PC-3 (cell line): ENCODE measurements at places on chromosomes 1 and 21. TPM values are rescaled to one million over a fixed set of nuclear protein-coding genes. Genes with fewer than 3 reads are reported as not detected.
A peak's percentile ranks its signal among the peaks of the same experiment; 100 is the strongest.

DNA sequence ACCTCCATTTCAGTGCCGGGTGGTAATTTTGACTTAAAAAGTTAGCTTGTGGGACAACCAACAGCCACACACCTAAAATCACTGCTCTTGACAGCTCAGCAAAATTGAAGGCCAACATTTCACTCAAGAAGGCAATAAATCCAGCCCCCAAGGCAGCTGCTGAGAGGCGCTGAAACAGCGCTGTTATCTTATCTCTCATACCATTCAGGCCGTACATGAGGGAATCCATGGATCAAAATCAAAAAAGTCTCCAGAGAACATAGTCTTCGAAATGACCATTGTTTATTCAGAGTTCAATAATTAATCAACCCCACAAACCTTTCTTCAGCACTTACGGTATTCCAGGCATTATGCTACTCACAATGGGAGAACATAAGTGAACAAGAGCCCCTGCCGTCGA, 38.5 kb downstream of the ZBTB18 start:
- no peak overlapping the region for H3K4me3 ChIP-seq
- peaks cover 10% of the 10 kb centered on the region; the same call in 1 of the 2 replicates for H3K4me1 ChIP-seq
- H3K27me3 ChIP-seq: no peaks in the 10 kb centered on the region
- no peak for DNase-seq
- H3K27ac ChIP-seq: no peak overlapping the region

DNA sequence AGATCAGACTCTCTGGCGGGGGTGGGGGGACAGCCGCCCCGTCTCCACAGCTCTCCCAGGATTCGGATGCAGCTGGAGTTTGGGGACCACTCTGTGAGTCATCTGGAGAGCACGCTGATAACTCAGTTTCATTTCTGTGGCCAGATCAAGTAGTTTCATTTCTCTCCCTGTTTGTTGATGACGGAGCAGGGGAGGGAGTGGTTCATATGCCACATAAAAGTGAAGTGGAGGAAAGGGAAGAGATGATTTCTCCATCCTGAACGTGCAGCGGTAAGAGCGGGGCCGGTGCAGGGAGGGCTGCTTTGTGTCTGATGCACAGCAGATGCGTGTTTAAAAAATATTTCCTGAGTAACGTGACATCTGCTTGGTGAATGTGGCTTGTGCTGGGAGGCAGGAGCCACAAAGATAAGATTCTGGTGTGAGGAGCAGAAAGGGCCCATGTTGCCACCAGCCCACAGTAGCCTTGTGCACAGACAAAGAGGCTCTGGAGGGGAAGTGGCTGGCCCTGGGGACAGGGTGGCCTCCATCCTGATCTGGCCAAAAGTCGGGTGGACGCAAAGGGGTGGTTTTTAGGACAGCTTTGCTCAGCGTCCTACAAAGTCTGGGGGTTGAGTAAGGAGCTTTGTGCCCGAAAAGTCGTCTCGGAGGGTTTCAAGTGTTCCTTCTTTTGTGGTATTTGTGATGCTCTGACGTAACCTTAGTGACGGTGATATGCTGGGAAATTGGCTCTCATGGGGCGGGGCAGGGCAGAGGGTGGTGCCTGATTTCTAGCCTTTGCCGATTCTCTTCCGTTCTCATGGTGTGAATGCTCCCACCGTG, at the start of gene MX2:
TSS of gene MX2 (plus strand) at position 242 of the 819 bp plus-strand sequence. CDS start 14,880 bp downstream, outside the sequence.
- no peaks in the 10 kb centered on the region for H3K36me3 ChIP-seq
- H3K4me1 ChIP-seq: peaks cover 9% of the 10 kb centered on the region
- peaks cover 4% of the 10 kb centered on the region for H3K27me3 ChIP-seq
- DNase-seq: peak; percentile 48
- peak within 1 kb of the TSS; percentile 25; the same call in 1 of the 2 replicates for H3K4me3 ChIP-seq
- no peak within 1 kb of the TSS for H3K27ac ChIP-seq

Gene GJA9
- total RNA-seq: 0.35 TPM in 1 of 2 replicates, not detected in the other

Gene B4GALT3
- 76.9 and 85.4 TPM in 2 replicates for total RNA-seq

Gene OLFML3
- total RNA-seq: 7.0 TPM in 2 replicates

Gene LDLRAD1
- not detected in 2 replicates for total RNA-seq

Gene CFHR4
- total RNA-seq: not detected in 2 replicates

GRCh38 chr1:93804412-93804811, 74.6 kb downstream of the DNTTIP2 start:
- H3K27me3 ChIP-seq: no peaks in the 10 kb centered on the region
- H3K27ac ChIP-seq: peak overlapping the region; percentile 96
- peaks cover 16% of the 10 kb centered on the region for H3K36me3 ChIP-seq
- DNase-seq: peak; percentile 95
- H3K4me1 ChIP-seq: peaks cover 44% of the 10 kb centered on the region
- H3K4me3 ChIP-seq: peak overlapping the region; percentile 24

Gene TNFRSF9
- total RNA-seq: 0.04 and 0.06 TPM in 2 replicates

DNA sequence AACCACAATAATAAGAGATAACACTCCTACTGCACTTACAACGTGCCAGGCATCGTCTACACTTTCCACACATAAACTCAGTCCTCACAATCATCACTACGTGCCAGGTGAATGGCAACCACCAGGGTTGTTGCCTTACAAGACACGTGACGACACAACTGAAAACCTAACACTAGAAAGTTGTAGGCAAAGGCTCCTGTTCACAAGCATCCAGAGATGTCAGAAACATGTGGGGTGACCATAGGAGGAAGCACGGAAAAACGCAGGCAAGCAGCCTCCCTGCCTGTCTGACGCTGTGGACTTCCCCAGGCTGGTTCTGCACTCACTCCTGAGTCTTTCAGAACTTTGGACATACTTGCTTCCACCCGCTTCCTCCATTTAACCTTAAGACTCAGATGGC, 7.0 kb downstream of the CAPZB start:
- no peak overlapping the region for H3K4me3 ChIP-seq
- DNase-seq: no peak
- peaks cover 16% of the 10 kb centered on the region for H3K4me1 ChIP-seq
- H3K27me3 ChIP-seq: no peaks in the 10 kb centered on the region
- no peaks in the 10 kb centered on the region; the same call in 1 of the 2 replicates for H3K36me3 ChIP-seq
- no peak overlapping the region for H3K27ac ChIP-seq

Gene PTGFRN
- total RNA-seq: 57.4 and 77.8 TPM in 2 replicates

Gene HHIPL2
- total RNA-seq: 1.1 and 1.2 TPM in 2 replicates

Gene ZNF683
- total RNA-seq: not detected in 2 replicates

GRCh38 chr21:45988366-45989347, 7.1 kb downstream of the COL6A1 start:
- H3K4me1 ChIP-seq: peaks cover 10% of the 10 kb centered on the region
- no peaks in the 10 kb centered on the region for H3K27me3 ChIP-seq
- H3K4me3 ChIP-seq: no peak overlapping the region
- H3K36me3 ChIP-seq: peaks cover 47% of the 10 kb centered on the region

Gene CYP4Z1
- total RNA-seq: not detected in 2 replicates

Gene IL22RA1
- 1.2 TPM in 2 replicates for total RNA-seq

GRCh38 chr1:116078699-116079223, 32.4 kb upstream of the MAB21L3 start:
- no peaks in the 10 kb centered on the region for H3K36me3 ChIP-seq
- H3K4me1 ChIP-seq: peaks cover 12% of the 10 kb centered on the region

DNA sequence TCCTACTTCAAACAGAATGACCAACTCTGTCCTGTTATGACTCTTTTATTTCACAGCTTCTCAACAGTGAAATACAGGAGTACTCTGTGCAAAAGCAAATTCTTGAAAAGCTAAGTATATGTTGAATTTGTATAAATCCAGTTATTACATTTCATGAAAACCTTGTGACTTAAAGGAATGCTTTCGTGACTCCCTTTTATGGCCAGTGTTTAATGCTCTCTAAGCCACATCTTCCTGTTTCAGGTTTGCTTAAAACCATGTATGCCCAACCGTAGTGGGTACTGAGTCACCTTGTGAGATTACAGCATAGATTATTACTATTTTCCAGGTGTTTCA, 40.2 kb upstream of the KIF1B start:
- DNase-seq: peak; percentile 88
- H3K36me3 ChIP-seq: peaks cover 3% of the 10 kb centered on the region; the same call in 1 of the 2 replicates
- no peaks in the 10 kb centered on the region for H3K27me3 ChIP-seq
- H3K4me1 ChIP-seq: peaks cover 27% of the 10 kb centered on the region
- peak overlapping the region; percentile 91 for H3K27ac ChIP-seq

- H3K4me1 ChIP-seq: peaks cover 11% of the 10 kb centered on the region
- H3K4me3 ChIP-seq: no peak overlapping the region
- no peak for DNase-seq
- no peak overlapping the region for H3K27ac ChIP-seq
- no peaks in the 10 kb centered on the region for H3K27me3 ChIP-seq
- no peaks in the 10 kb centered on the region for H3K36me3 ChIP-seq
Observed at GRCh38 chr1:232904131-232904530, 46.3 kb upstream of the NTPCR start.

- no peaks in the 10 kb centered on the region for H3K36me3 ChIP-seq
- peaks cover 12% of the 10 kb centered on the region for H3K4me1 ChIP-seq
- no peak overlapping the region for H3K4me3 ChIP-seq
- no peak for DNase-seq
- peaks cover 39% of the 10 kb centered on the region for H3K27me3 ChIP-seq
Observed at GRCh38 chr1:81548918-81549587, 251.7 kb upstream of the ADGRL2 start.

Gene CLCA4
- total RNA-seq: not detected in 2 replicates

Gene GNAT2
- total RNA-seq: 0.29 and 0.69 TPM in 2 replicates

Gene HFM1
- not detected in 2 replicates for total RNA-seq

DNA sequence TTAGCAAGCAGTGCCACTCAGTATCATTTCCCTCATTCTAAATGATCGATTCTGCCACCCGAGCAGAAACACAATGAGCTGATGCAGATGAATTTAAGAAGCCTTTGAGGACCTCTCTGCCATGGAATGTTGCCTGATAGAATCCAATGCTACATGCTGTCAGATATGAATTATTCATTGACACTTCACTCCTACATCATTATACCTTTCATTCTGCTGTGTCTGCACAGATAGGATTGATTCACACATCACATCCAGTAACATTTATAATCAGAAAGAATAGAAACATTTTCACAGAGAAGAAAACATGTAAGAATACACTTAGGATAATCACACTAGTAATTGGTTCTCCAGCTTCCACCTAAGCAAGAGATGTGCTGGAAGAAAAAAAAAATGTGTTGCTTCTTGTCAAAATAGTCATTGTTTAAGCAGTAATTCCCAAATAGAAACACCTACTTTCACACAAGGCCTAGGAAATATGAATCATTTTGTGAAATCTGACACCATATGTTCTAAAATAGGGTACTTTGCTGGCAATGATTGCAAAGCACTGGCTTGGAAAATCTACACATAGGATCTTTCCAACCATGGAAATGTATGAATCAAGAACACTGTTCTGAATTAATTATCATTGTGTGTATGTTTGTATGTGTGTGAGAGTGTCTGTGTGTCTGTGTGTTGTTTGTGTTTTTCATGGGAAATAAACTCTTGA, 110.1 kb downstream of the GRIK1 start:
- no peak overlapping the region for H3K4me3 ChIP-seq
- no peaks in the 10 kb centered on the region for H3K27me3 ChIP-seq
- no peak overlapping the region for H3K27ac ChIP-seq

DNA sequence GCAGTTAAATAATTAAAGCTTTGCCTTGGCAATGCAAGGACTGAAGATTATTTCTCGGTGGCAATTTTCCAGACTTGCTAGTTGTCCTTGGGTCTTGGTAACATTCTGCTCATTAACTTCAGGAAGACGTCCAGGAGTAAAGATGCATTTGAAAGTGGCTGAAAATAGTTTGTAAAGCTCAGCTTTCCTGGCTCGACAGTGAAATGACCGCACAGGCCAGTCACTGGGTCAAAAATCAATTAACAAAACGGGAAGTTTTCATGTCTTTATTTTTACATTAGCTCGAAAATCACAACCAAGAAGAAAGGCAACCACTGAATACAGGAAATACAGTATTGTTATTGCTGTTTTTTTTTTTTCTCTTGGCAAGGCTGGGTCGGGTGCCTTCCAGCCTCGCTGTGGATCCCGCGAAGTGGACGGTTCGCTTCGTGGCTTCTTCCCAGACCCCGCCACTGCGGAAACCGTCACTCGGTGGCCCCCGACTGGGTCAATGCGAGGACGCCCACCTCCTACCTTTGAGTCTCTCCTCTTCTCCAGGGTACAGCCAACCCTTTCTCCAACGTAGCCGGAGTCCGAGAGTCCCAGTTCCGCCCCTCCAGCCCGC, 479 bp upstream of the SNX7 start:
- H3K4me1 ChIP-seq: peaks cover 10% of the 10 kb centered on the region
- H3K4me3 ChIP-seq: peak overlapping the region; percentile 97

Gene KRTAP19-1
- total RNA-seq: not detected in 2 replicates

Gene BCL10
- 28.1 and 29.9 TPM in 2 replicates for total RNA-seq

Gene OR2G6
- not detected in 2 replicates for total RNA-seq

Gene PLEKHG5
- total RNA-seq: 42.8 and 66.1 TPM in 2 replicates
